NCI-H1092 treated with DMSO at 0.1 percent for 48 hours (cell line): ENCODE measurements at places on chromosomes 7 and 10.

DNA sequence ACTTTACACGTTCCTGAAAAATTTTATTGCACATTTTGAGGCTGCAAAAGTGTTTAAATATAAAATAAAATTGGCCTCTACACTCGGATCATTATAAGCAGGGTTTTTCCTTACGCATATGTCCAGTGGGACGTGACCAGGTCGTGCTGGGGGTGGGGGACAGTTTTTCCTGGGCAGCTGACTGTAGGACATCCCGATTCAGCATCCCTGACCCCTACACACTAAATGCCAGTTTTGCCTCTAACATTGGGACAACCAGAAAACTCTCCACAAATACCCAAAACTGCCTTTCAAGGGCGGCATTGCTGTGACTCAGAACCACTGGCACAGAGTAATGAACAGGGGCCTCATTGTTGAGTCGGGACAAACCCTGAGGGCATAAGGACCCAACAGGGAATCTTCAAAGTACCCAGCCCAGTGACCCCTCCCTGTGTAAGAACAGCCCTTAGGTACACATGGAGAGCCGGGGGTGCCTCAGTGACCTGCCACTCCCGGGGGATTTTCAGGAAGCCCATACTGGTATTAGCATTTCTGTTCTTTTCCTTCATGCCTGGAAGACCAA is 170.6 kb downstream of the ARHGAP21 start:
- DNase-seq = no peak

DNA sequence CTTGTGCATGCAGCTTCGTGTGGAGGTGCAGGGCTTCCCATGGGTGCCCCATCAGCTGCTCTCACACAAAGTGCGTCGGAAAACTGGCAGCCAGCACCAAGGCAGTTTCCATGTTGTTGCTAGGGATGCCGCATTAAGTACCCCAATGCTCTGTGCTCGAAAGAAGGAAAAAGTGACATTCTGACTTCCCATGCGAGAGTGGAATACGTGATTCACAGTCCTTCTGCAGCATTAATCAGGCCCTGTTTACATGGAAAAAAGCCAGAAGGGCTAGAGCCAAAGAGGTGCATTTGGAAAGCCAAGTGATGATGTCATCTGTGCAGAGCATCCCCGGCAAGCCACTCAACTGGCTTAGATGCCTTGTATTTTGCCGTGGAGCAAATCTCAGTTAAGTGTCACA is 258.3 kb downstream of the GATA3 start:
- peak; percentile 8 for DNase-seq

GRCh38 chr7:40909346-40909980 is 774.7 kb downstream of the SUGCT start:
- DNase-seq = no peak

GRCh38 chr7:11726794-11727155 is 105.2 kb downstream of the THSD7A start:
- DNase-seq = no peak

DNA sequence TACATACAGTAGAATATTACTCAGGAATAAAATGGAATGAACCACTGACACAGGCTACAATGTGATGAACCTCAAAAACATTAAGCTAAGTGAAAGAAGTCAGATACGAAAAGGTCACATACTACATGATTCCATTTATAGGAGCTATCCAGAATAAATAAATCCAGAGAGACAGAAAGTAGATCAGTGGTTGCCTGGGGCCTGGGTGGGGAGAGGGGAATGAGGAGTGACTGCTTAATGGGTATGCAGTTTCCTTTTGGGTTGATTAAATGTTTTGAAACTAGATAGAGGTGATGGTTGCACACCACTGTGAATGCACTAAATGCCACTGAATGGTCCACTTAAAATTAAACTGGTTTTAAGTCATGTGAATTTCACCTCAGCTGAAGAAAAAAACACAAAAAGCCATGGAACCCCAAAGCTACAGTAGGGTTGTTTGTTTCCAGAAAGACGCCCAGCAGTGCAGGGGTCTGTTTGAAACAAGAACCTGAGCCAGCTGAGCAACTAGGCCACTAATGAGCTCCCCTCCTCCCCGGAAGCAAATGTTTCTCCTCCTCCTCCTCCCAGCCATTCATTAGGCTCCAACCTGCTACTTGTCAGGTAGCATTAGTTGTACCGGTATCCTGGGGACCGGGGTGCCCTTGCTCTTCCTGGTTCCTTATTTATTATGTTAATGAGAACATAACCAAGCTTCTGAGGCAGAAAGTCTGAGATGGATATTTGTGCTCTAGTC is 168.4 kb downstream of the EVX1 start:
- DNase-seq = no peak
